ENCODE measurements at places on chromosomes 3 and 15.
A peak's percentile ranks its signal among the peaks of the same experiment; 100 is the strongest.

- H3K4me1 ChIP-seq, result no peaks in the 10 kb centered on the region
- H3K36me3 ChIP-seq, result peaks cover 8% of the 10 kb centered on the region
- H3K27me3 ChIP-seq, result no peaks in the 10 kb centered on the region
- DNase-seq, result no peak
Observed at GRCh38 chr3:67602816-67603215, 51.6 kb downstream of the SUCLG2 start.

DNA sequence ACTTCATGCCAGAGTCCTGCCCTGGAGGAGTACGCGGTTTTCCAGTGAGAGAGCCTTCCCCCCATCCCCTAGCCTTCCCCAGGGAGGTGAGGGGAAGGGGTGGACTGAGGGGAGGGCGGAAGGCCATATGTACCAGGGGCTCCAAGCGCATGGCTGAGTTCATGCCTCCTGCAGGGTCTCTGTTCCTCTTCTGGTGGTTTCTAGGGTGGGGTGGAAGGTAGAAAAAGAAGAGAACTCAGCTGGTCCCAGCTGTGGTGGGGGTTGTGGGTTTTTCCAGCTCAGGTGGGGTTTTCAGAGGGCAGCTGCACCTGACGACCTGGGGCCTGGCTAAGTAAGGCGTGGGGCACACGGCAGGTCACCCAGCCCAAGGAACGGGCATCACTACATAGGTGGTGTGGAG is 10.7 kb upstream of the IQSEC1 start:
- DNase-seq, result no peak
- H3K4me3 ChIP-seq, result no peak overlapping the region
- H3K4me1 ChIP-seq, result 0 out of 2 replicates have a peak, but pooled peaks cover 3% of the 10 kb centered on the region

DNA sequence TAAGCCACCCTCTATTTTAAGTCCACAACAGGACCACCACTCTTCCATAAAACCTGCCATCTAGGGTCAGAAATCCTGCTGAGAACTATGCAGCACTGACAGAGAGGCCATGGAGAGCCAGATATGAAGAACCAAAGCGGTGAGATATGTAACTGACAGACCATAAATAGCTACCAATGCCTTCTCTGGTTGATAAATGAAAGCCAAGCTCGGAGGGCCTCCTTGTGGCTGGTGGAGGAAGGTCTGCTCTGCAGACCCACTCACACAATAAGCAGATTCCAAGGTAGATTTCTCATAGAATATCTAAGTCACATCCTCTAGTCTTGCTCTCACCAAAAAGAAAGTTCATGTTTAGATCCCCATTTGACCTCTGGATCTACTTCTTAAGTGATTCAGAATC is 38.9 kb downstream of the RYK start:
- no peaks in the 10 kb centered on the region for H3K4me1 ChIP-seq
- DNase-seq, result no peak
- H3K27me3 ChIP-seq, result no peaks in the 10 kb centered on the region

- H3K27me3 ChIP-seq, result no peaks in the 10 kb centered on the region
- H3K4me3 ChIP-seq, result no peak overlapping the region
- H3K4me1 ChIP-seq, result no peaks in the 10 kb centered on the region
- no peaks in the 10 kb centered on the region for H3K36me3 ChIP-seq
- DNase-seq, result no peak
Observed at GRCh38 chr3:71183549-71183948, 400.0 kb downstream of the FOXP1 start.

DNA sequence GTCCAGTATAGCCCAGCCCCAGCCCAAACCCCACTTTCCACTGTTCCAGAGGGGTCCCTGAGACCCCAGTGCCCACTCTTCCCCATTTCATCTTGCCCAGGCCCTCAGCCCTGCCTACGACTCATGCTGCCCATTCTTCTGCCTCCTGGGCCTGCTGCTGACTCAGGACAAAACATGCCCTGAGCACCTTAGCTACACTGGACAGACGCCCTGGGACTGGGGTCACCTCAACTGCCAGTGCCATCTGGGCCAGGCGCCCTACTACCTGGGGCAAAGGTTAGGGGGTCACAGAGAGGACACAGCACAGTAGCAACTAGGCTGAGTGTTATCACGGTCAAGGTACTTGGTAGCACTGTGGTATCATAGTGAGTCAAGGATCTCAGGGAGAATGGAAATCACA is 2.6 kb upstream of the LAMB2 start:
- H3K4me3 ChIP-seq, result no peak overlapping the region
- no peak overlapping the region for H3K27ac ChIP-seq
- H3K36me3 ChIP-seq, result no peaks in the 10 kb centered on the region
- no peaks in the 10 kb centered on the region for H3K4me1 ChIP-seq

GRCh38 chr3:47152578-47152977 is 11.3 kb downstream of the SETD2 start:
- H3K4me3 ChIP-seq, result no peak overlapping the region
- H3K27me3 ChIP-seq, result no peaks in the 10 kb centered on the region
- H3K36me3 ChIP-seq, result no peaks in the 10 kb centered on the region
- peaks cover 2% of the 10 kb centered on the region for H3K4me1 ChIP-seq

- no peak overlapping the region for H3K4me3 ChIP-seq
- peaks cover 51% of the 10 kb centered on the region for H3K36me3 ChIP-seq
- H3K27me3 ChIP-seq, result no peaks in the 10 kb centered on the region
- peak; percentile 85 for DNase-seq
- H3K4me1 ChIP-seq, result no peaks in the 10 kb centered on the region
Observed at GRCh38 chr3:52471371-52472238, 16.2 kb downstream of the NISCH start.

DNA sequence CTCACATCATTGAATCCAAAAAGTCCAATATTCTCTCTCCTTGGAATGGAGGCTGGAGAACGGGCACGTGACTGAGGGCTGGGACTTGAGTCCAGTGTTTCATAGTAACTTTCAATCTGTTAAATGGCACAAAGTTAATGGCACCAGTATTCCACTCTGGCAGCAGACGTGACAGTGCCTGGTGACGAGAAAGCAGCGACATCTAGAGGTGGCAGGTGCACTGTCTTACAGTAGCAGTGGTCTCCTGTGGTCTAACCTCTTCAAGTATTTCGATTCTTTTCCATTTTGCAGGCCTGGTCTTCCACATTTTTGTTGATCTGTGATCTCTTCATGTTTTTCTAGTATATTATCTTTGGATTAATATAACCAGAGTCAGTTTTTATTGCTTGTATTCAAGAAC is 107.1 kb downstream of the OXSM start:
- H3K27ac ChIP-seq, result no peak overlapping the region
- no peaks in the 10 kb centered on the region for H3K4me1 ChIP-seq
- no peaks in the 10 kb centered on the region for H3K36me3 ChIP-seq
- no peak overlapping the region for H3K4me3 ChIP-seq

DNA sequence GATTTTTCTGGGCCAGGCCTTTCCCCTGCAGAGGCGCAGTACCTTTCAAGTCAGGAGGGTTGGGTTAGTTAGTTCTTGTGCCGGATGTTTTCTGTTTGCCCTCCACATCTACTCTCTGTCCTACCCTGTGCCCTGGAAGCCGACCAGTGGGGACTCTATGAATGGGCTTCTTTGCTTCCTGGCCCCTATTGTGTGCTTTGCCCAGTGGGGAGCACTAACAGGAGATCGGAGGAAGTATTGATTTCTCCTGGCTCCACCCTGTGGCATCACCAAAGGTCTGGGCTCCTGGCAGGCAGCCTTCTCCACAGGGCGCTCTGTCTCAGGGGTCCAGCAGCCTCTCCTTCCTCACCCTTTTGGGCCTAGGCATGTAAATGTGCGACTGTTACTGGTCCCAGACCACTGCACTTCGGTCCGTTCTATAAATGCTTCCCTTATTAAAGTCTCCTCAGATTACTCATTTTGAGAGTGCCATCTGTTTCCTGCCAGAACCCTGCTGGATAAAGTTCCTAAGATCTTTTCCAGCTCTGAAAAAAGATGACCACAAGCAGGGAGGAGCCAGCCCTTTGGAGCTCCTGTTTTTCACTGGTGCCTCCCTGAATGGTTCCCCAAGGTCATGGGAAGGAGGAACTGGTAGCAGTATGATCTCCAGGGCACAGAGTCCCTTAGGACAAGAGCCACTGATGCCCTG is 44.5 kb downstream of the CTDSPL start:
- no peaks in the 10 kb centered on the region for H3K36me3 ChIP-seq
- no peak for DNase-seq
- H3K27me3 ChIP-seq, result no peaks in the 10 kb centered on the region
- peaks cover 14% of the 10 kb centered on the region for H3K4me1 ChIP-seq

GRCh38 chr3:73474619-73475018 is 150.1 kb downstream of the PDZRN3 start:
- peaks cover 2% of the 10 kb centered on the region for H3K4me1 ChIP-seq
- no peak overlapping the region for H3K27ac ChIP-seq
- no peak for DNase-seq
- no peaks in the 10 kb centered on the region for H3K36me3 ChIP-seq

DNA sequence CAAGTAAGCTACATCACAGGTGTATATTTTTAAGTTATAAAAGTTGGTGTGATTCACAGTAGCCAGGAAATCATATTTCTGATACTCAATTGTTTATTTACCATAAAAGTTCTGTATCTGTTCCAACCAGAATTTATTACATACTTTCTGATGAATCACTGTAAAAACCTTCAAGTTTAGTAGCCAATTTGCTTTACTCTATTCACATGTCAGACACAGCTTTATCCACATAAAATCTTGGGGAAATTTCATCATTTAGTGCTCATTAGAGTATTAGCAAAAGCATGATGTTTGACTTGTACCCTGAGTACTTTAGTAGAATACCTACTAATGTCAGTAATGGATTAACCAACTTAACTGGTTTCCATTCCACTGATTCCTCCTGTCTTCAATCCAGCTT is 249.8 kb downstream of the POLQ start:
- no peaks in the 10 kb centered on the region for H3K27me3 ChIP-seq
- H3K36me3 ChIP-seq, result no peaks in the 10 kb centered on the region
- no peak for DNase-seq
- no peaks in the 10 kb centered on the region for H3K4me1 ChIP-seq

DNA sequence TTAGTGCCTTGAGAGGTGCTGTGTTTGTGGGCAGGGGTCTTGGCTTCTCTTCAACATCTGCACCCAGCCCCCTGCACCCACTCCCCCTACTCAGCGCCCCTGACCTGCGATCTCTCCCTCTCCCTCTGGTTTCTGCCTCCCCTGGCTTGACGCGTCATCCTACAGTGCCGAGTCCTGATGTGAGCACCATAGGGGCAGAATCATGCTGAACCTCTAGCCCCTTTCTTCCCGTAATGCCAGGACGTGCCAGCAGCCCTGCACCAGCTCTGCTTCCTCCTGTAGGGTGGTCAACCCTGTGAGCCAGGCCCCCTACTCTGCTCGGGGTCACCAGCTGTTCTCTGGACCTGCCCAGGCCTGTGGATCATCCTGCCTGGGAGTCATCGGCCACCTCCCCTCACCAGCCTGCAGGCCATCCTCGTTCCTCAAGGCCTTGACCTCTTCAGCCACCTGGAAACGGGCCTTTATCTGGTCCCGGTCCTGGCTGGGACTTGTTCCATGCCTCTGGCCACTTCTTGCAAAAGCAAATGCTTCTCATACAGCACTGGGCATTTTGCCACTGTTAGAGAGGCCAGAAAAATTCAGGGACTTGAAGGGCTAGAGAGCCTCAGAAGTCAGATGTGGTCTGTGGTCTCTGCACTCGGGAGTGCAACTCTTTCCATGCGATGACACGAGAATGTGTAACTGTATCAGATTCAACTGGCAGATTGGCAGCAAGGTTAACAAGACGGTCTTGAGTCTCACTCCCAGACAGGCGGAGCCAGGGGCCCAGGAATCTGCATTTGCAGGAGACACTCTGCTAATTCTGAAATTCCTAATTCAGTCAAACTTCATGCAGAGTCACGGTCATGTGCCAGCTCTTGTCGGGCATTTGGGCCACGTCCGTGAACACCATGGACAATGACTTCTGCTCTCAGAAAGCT is 16.7 kb upstream of the KLF15 start:
- no peak overlapping the region for H3K27ac ChIP-seq
- H3K27me3 ChIP-seq, result no peaks in the 10 kb centered on the region
- no peaks in the 10 kb centered on the region for H3K4me1 ChIP-seq
- H3K36me3 ChIP-seq, result no peaks in the 10 kb centered on the region
- DNase-seq, result no peak
- no peak overlapping the region for H3K4me3 ChIP-seq

- no peak overlapping the region for H3K27ac ChIP-seq
- no peaks in the 10 kb centered on the region for H3K36me3 ChIP-seq
- H3K4me1 ChIP-seq, result no peaks in the 10 kb centered on the region
- H3K27me3 ChIP-seq, result peaks cover 2% of the 10 kb centered on the region
- H3K4me3 ChIP-seq, result no peak overlapping the region
Observed at GRCh38 chr3:4231041-4231440, 72.1 kb upstream of the SETMAR start.

- no peaks in the 10 kb centered on the region for H3K4me1 ChIP-seq
- H3K4me3 ChIP-seq, result peak overlapping the region; percentile 47
- DNase-seq, result no peak
Observed at GRCh38 chr15:32718227-32718820, 520 bp downstream of the GREM1 start.
